Stimulated activated CD8-positive, alpha-beta memory T cell treated with anti-CD3 and anti-CD28 coated beads, Interleukin-4, amount 100 ng/mL, for 1 hour (primary cell): ENCODE measurements at places on chromosomes 6 and 20.

DNA sequence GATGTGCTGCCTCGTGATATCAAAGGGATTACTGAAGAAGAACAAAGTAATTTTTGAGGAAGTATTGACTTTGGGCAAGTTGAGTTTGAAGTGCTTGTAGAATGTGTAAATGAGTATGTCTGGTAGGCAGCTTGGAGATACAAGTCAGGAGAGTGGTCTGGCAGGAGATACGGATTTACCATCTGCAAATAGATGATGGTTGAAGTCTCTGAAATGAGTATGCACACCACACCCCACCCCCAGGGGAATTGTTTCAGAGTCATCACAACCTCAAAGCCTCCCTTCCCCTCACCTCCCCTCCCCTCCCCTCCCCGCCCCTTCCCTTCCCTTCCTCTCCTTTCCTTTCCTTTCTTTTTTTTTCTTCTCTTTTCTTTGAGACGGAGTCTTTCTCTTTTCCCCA lies 16.4 kb upstream of the MCUR1 start:
- no peak for DNase-seq

- no peak for DNase-seq
Observed at GRCh38 chr6:142853244-142854180, 91.5 kb downstream of the HIVEP2 start.

- DNase-seq, result no peak
Observed at GRCh38 chr20:37455659-37456058, 65.4 kb upstream of the NNAT start.

- DNase-seq, result no peak
Observed at GRCh38 chr6:14472986-14473337, 355.4 kb downstream of the CD83 start.

DNA sequence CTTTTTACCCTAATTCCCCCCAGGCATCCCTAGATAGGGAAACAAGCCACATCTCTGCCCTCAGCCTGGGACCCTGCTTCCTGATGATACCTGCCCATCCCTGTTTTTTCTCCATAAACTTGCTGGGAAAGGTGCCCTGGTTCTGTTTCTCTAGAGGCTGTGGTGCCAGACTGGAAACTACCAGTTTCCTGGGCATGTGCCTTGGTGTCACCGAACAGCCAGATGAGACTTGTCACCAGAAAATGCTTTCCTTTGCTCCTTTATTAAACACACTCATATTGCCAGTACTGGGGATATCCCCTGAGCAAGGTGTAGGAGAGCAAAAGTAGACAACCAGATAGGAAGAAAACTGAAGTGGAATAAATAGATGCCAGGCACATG lies 16.8 kb downstream of the SRSF3 start:
- DNase-seq, result no peak

- no peak for DNase-seq
Observed at GRCh38 chr6:136347847-136348246, 58.2 kb upstream of the BCLAF1 start.

GRCh38 chr20:47922269-47922668 lies 137.0 kb upstream of the SULF2 start:
- no peak for DNase-seq
